ENCODE measurements at places on chromosomes 2 and 18. TPM values are rescaled to one million over a fixed set of nuclear protein-coding genes. Genes with fewer than 3 reads are reported as not detected.

- no peak for DNase-seq
Observed at GRCh38 chr2:63225964-63226686, 175.5 kb downstream of the OTX1 start.

- DNase-seq = no peak
Observed at GRCh38 chr2:50863218-50863617, 168.7 kb downstream of the NRXN1 start.

GRCh38 chr18:44245019-44245418, 435.7 kb upstream of the SETBP1 start:
- DNase-seq = no peak

- DNase-seq = no peak
Observed at GRCh38 chr2:95695613-95696012, 103.8 kb downstream of the TRIM43 start.

GRCh38 chr2:69931832-69932595, 17.1 kb downstream of the MXD1 start:
- no peak for DNase-seq

GRCh38 chr18:22563164-22563583, 145.5 kb upstream of the CTAGE1 start:
- peak; percentile 48 for DNase-seq

GRCh38 chr2:11157731-11158130, 2.5 kb downstream of the SLC66A3 start:
- DNase-seq = no peak

GRCh38 chr2:238970553-238971081, 122.7 kb downstream of the TWIST2 start:
- DNase-seq = no peak

DNA sequence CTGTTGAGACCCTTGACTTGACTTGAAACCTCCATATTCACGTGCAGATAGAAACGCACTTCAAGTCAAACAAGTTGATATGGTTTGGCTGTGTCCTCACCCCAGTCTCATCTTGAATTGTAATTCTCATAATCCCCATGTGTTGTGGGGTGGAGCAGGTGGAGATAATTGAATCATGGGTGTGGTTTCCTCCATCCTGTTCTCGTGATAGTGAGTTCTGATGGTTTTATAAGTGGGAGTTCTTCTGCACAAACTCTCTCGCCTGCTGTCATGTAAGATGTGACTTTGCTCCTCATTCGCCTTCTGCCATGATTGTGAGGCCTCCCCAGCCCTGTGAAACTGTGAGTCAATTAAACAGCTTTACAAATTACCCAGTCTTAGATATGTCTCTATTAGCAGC, 21.4 kb downstream of the SLC3A1 start:
- no peak for DNase-seq

GRCh38 chr2:70905443-70906421, 30.0 kb upstream of the ATP6V1B1 start:
- DNase-seq = no peak

DNA sequence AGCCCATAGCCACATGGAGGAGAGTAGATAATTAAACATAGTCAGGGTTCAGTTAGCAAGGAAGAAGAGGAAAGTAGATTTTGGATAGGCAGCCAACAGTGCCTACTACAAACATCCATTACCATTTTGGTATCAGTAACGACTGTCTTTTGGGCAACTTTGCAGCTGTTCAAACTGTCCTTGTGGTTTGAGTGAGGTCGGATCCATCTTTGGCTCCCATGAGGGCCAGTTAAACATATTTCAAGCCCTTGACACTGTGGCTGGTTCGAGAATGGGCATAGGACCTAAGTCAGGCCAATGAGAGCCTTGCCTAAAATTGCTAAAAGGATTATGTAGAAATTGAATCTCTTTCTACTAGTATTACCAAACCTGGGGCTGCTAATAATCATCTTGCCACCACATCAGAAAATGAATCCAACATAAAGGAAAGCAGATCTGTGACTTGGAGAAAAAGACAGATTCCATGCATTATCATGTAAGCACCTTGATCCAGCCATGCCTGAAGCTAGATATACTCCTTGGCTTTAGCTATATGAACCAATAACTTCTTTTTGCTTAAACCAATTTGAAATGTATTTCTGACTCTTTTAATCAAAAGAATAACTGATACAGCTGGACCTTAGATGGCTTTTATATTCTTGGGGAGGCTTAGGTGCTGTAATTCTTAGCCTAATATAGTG, 75.0 kb upstream of the STAM2 start:
- no peak for DNase-seq

- DNase-seq = no peak
Observed at GRCh38 chr2:205772983-205773382, 90.7 kb downstream of the NRP2 start.

DNA sequence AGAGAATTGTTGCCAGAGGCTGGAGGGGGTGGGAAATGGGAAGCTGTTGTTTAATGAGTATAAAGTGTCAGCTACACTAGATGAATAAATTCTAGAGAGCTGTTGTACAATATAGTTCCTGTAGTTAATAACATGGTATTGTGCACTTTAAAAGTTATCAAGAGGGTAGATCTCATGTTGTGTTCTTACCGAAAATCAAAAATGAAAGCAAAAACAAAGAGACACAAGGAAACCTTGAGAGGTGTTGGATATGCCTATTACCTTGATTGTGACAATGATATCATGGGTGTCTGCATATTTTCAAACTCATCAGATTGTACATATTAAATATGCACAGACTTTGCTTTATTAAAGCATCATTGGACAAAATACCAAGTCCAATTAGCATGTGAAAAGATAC, 43.2 kb downstream of the SCG2 start:
- no peak for DNase-seq

- no peak for DNase-seq
Observed at GRCh38 chr2:97880334-97880733, 115.4 kb downstream of the TMEM131 start.

DNA sequence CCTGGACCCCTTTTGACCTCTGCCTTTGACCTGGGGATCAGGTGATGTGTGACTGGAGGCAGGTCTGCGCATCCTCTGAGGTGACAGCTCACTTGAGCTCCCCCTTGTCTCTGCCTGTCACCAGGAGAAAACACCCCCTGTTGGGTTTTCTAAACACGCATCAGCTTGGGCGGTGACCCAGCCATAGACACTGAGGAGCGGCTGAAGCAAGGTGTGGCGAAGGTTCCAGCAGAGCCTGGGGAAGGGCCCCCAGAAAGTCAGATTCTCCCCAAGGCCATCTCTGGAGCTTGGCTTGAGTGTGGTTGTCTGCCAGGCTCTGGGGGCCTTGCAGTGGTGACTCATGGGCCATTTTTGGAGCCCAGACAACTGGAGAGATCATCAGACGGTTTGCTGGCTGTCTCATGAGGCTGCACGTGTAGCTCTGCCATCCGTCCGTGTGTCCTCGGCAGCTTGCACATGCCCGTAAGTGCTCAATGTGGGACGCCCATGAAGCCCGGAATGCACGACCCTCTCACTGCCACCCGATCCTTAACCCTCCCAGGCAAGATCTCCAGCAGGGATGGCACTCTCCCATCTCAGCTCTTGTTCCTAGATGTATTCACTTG, 29.4 kb downstream of the SIX3 start:
- no peak for DNase-seq

- no peak for DNase-seq
Observed at GRCh38 chr2:220676695-220677094, 895.4 kb downstream of the EPHA4 start.

DNA sequence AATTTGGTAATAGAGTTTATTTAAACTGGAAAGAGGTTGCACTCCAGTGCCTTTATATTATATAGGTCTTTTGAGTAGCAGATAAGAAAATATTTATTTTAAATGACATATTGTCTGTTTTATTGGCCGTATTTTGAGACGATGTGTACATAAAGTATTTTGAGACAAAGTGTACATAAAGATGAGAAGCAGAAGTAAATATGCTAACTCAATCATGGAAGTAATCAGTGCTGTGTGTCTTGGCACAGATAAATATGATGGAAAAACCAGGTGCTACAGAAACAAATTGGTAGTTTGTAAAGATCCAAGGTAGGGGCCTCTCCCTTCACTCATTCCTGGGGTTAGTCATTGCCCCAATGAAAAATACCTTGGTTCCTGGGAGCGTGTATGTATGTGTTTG, 382.9 kb downstream of the DSEL start:
- no peak for DNase-seq

DNA sequence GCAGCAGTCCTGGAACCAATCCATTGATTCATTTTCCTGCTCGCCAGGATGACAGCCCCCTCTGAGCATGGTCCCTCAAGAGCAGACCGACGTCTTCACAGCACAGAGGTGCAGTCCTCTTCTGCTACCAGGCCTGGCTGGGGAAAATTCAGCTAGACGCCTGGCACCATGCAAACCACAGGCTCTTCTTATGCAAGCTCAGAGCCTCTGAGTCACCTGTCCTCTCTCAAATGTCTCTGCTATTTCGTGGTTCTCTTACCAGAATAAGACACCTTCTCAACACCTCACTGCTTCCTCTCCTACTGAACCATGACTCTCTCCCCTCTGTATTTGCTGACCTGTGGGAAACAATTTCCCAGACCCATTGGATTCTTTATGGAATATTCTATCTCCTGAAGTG, 79.8 kb upstream of the CYRIA start:
- no peak for DNase-seq

DNA sequence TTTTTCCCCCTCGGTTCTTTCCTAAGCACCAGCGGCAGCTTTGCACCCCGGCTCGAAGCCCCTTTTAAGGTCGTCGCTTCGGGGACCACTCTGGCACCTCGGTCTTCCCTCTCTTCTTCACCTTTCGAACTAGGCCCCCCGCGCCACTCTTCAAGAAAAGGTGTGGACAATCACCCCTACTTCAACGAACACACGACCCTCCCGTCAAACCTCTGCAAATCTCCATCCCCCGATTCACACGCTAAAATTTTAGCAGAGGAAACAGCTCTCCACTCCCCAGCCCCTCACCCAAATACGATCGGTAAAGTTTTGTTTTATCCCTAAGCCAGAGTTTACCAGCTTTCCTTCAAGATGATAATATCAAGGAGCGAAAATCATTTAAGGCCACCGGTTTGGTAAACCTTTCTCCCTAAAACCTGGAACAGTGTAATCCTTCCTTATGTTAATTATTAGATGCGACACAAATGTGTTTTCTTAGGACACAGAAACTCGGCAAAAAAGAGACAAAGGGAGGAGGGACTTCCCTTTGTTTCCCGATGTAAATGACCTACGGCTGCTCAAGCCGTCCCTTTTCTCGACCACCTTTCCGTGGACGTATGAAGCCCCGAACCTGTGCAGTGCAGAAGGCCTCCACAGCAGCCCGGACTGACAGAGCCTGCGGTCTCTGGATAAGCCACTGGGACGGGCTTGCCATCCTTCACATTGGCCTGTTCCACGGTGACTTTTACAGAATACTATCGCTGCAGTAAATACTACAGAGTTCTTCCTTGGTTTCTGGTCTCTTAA, 85.2 kb downstream of the RBMS1 start:
- DNase-seq = peak; percentile 52

The SIX3 gene
- not detected for total RNA-seq

The TRABD2A gene
- total RNA-seq = 0.25 TPM

The CAMKMT gene
- total RNA-seq = 2.4 TPM

The MOCOS gene
- 0.13 TPM for total RNA-seq

The CASP10 gene
- 40.7 TPM for total RNA-seq

The C1QL2 gene
- total RNA-seq = not detected

The PRKAG3 gene
- total RNA-seq = not detected

The SERPINB7 gene
- total RNA-seq = not detected

All from dermis microvascular lymphatic vessel endothelial cell (primary cell).